HFFc6 (cell line): ENCODE measurements at places on chromosomes 12 and 14. TPM values are rescaled to one million over a fixed set of nuclear protein-coding genes. Genes with fewer than 3 reads are reported as not detected.

GRCh38 chr12:106048676-106049075 lies 90.1 kb downstream of the NUAK1 start:
- DNase-seq, result no peak

- peak; percentile 89 for DNase-seq
These were observed 37.6 kb downstream of the BCAT1 start for GRCh38 chr12:24911271-24911791.

DNA sequence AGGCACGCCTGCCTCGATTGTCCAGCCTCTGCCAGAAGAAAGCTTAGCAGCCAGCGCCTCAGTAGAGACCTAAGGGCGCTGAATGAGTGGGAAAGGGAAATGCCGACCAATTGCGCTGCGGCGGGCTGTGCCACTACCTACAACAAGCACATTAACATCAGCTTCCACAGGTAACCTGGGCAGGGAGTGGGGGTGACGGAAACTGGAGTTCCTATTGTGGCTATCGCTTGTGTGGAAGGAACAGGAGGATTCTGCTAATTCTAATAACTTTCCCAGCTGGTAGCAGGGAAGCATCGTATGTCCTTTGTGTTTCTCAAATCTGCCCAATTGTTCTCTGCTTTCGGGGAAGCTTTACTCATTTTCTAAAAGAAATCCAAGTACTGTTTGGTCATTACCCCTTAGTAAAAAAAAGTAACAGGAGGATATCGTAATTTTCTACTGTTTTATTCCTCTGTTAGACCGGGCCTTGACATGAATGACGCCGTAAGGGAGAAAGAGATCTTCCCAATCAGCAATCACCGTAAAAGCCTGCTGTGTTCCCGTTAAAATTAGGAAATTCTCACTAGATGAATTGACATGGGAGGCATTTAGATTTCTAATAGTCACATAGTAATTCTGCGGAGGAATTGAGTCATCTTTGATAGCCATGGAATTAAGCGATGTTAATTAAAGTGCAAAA lies 449 bp downstream of the THAP2 start:
- no peak for DNase-seq

DNA sequence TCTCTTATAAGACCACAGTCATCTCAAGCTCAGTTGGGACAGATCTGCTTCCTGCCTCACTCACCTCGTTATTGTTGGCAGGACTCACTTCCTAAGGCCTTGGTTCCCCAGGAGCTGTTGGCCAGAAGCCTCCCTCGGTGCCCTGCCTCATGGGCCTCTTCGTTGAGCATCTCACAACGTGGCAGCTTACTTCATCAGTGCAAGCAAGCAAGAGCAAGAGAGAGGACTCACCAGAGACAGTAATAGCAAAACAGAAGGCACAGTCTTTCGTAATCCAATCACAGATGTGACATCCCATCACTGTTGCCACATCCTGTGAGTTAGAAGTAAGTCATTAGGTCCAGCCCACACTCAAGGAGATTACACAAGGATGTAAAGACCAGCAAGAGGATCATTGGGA lies 5.1 kb upstream of the NUMB start:
- peak; percentile 93 for DNase-seq

GRCh38 chr14:44300916-44301315 lies 206.2 kb downstream of the FSCB start:
- no peak for DNase-seq

DNA sequence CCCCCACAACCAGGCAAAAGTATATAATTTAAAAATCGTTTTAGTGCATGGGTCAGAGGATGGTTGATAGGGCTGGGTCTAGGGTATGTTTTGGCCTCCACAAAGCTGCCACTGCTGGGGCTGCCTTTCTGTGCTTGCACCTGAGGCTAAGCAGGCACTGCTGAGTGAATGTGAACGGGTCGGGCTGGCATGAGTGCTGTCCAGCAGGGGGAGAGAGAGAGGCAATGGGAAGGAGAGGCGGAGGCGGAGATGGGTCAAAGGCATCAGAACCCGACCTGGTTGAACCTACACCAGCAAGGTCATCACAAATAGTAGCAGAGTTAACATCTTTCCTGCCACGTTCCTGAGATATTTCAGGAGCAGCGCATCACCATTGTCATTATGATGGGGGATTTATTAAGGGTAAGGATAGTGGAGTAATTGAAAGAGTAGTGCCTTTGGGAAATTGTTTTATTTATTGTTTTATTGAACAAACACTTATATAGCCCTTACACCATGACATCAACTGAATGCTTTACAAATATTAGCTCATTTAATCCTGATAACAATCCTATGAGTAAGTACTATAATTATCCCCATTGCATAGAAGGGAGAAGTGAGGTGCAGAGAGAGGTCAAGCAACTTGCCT lies 5.8 kb upstream of the NRXN3 start:
- no peak for DNase-seq

GRCh38 chr12:132237772-132238487 lies 91.5 kb downstream of the GALNT9 start:
- DNase-seq, result no peak

- DNase-seq, result no peak
These were observed 13.6 kb upstream of the PPM1A start for GRCh38 chr14:60235440-60235839.

DNA sequence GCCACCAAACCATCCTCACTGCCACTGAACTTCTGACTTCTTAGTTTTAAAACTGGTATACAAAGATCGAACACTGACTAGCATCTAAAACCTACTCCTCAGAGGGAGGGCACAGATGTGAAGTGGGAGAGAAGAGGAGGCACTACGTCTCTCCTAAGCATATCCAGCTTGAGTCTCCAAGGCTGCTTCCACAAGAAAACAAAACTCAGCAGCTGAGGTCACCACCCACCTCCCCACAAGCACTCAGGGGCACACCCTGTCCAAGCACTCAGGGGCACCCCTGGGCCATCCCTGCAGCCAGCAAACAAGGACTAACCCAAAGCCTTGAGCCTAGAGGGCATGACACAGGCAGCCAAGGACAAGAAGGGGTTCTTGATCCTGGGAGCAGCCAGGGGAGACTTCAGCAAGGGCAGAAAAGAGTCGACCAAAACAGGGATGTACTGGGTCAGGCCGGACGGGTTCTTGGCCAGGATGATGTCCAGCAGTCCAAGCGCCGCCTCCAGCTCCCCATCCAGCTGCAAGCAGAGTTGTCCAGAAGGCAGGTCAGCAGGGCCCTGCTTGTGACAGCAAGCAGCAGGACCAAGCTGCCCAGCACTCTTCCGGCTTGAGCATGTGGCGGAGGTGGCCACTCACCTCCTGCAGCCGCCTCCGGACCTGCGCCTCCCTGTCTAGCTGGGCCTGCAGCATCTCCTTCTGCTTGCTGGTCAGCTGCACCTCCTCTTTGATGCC lies 34.8 kb downstream of the GCN1 start:
- no peak for DNase-seq

DNA sequence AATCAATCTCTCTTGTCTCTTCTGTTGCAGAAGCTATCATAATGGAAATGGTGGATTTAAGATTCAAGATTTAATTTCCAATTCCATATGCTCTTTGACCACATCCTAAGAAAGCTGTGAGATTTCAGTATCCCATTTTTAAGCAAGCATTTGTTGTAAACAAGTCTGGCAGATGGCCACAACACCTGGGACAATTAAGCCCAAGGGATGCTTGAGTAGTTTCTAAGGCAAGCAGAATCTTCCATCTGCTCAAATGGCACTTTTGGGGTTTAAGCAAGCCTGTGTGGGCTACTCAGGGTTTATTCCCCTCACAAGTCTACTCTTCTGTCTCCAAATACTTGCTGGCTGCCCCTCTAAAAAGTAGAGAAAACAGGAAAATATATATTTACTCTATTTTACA lies 304.7 kb upstream of the SYT1 start:
- DNase-seq, result no peak

GRCh38 chr12:46825591-46826414 lies at the start of gene SLC38A4:
TSS of gene SLC38A4 (minus strand) at chr12:46825997. CDS start at chr12:46793071, 32,926 bp downstream.
- peak; percentile 46 for DNase-seq

- DNase-seq, result no peak
These were observed 5.3 kb downstream of the NGB start for GRCh38 chr14:77265561-77266335.

GRCh38 chr14:36585100-36585499 lies 2.7 kb upstream of the NKX2-8 start:
- no peak for DNase-seq

DNA sequence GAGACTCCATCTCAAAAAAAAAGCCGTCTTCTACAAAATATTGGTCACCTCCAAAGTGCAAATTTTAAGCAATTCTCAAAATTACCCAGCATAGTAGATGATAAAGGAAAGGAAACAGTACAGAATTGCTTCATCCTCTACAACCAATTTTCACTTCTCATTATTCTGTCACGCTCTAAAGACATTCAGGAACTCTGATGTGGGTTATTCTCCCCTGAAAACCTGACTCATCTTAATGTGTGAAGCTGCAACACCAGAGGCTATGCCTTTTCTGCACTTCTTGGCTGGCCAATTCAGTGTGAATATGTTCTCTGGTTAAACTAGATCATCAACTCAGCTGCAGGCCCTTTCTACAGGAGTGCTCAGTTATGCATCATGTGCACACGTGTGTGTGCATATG lies 11.0 kb downstream of the PTGER2 start:
- no peak for DNase-seq

DNA sequence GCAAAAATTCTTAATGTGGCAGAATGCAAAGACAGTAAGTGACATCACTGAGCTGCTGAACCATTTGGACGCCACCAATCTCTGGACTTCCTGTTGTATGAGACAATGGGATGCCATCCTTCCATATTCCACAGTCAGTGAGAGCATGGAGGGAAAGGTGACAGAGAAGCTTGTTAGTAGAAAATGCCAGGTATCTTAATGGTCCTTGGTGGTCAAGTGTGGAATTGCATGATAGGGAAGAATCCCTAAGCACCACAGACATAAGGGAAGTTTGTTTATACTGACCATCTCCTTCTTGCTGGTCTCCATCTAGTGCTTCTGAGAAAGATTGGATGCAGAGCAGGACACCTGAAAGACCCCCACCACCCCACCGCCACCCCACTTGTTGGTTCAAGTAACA lies 1410.0 kb upstream of the TMEM132C start:
- DNase-seq, result no peak

GRCh38 chr12:9971181-9971580 lies at the start of gene CLEC12A:
TSS of gene CLEC12A (plus strand) at chr12:9971409. CDS start at chr12:9971597, 188 bp downstream.
- no peak for DNase-seq

DNA sequence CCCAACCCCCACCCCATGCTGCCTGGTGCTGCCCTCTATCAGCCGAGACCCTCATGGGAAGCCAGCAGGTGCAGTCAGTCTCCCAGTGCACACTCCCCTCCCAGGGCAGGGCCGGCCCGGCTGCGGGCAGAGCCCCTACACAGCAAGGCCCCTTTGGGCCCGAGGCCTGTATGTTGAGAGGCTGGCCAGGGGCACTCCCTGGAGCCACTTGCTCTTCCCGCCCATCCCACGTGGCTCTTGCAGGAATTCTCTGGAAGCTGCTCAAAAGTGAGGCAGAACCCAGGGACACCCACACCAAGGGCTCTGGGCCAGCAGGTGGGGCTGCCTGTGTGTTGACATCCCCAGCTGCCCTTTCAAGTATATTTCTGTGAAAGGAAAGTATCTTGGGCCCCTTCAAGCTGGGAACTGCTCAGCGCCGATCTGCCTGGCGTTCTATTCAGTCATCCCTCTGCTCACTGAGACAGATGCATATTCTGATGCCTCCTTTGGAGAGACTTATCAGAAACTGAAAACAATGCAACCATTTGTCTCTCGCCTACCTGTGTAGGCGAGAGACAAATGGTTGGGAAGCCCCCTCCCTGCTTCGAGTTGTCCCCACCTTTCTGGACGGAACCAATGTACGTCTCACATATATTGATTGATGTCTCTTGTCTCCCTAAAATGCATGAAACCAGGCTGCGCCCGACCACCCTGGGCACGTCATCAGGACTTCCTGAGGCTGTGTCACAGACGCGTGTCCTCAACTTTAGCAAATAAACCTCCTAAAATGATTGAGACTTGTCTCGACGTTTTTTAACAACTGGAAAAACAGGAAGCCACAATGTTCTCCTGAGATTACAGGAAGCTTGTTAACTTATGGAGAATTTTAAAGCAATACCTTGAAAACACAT lies 6.0 kb downstream of the GPR132 start:
- no peak for DNase-seq

DNA sequence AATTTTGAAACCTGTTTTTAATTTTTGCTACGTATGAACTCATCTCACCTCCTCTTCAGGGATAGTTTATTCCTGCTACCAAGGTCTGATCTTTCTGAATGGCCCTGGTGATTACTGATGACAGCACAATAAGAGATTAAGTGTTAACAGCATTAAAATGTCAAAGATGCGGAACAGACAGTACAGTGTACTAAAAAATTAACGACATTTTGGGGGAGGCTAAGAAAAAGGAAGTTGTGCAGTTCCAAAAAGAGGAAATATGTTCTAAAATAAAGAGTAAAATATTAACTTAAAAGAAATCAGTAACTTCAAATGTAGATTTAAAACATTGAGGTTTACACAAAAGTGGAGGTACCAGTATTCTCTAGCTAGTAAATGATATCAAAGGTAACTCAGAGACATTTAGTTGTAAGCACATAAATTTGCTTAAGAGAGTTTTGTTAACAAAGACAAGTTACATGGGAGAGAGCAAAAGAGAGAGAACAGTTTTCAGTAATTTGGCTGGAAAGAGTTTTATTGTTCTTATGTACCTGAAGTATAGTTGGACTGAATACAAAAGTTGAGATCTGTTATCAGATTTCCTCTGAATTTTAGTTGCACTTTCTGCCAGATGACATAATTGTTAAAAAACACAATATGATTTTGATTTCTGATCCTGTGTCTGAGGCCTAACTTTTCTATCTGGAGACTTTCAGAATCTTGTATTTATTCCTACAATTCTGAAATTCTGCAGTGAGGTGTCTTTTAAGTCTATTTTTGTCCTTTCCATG lies 4.2 kb upstream of the CLECL1 start:
- DNase-seq, result no peak

GRCh38 chr14:105317546-105317945 lies 3.0 kb downstream of the PACS2 start:
- peak; percentile 77 for DNase-seq

DNA sequence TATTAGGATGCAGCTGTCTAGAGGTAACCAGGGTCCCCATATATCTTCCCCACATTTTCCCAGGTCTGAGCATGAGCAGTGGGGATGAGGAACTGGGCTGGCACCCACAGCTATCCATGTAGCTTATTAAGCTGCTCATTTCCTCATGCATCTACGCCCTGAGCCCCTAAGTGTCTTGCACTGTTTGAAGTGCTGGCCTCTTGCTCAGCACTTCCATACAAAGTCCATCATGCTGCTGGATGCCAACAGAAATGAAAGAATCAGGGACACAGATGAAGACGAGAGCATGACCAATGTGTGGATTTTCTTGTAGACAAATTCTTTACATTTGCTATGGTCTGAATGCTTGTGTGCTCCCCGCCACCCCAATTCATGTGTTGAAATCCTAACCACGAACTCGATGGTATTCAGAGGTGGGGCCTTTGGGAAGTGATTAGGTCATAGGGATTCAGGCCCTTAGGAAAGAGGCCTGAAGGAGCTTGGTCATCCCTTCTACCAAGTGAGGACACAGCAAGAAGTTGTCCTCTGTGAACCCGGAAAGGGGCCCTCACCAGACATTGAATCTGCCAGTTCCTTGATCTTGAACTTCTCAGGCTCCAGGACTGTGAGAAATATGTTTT lies 54.5 kb downstream of the C12orf75 start:
- DNase-seq, result peak; percentile 72

- no peak for DNase-seq
These were observed 168.1 kb downstream of the ADGRD1 start for GRCh38 chr12:131121705-131122405.

Gene GDF3
- total RNA-seq, result not detected in 3 replicates

Gene PTPRB
- total RNA-seq, result 2.4 to 3.5 TPM (median 2.6 TPM) in 3 replicates

Gene ASCL4
- total RNA-seq, result not detected in 3 replicates

Gene TDRD9
- total RNA-seq, result not detected in 3 replicates

Gene ADAMTS20
- not detected in 3 replicates for total RNA-seq

Gene ARPC3
- total RNA-seq, result 311 to 338 TPM (median 334 TPM) in 3 replicates

Gene RTL1
- total RNA-seq, result not detected in 3 replicates

Gene PRICKLE1
- total RNA-seq, result 4.1 and 10.0 TPM in 2 replicates

Gene PIWIL1
- total RNA-seq, result not detected in 3 replicates
